ENCODE measurements at places on chromosomes 6 and 20.

- no peak for DNase-seq
Measured at GRCh38 chr6:93120154-93120742, 299.1 kb downstream of the EPHA7 start.

DNA sequence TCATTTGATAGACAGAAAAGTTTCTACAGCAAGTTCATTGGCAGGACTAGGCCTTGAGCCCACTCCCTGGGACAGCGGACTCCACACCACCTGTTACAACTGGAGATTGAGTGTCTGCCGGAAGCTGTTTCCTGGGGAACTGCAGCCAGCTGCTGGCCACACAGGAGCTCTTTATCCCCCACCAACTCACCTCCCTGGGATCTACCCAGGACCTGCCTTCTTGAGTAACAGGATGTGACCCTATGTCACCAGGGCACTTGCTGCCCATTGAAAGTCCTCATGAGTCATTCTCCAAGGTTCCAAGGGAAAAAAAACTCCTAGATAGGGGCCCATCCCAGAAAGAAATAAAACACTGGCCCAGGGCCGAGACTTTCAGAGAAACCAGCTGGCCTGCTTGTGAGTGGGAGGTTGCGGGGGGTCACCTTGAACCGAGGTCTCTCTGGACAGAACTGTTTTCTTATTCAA is 37.4 kb upstream of the SLC9A8 start:
- DNase-seq = peak; percentile 9

GRCh38 chr6:139189665-139190064 is 54.8 kb downstream of the HECA start:
- DNase-seq = no peak

GRCh38 chr6:121437851-121438651 is 2.6 kb downstream of the GJA1 start:
- DNase-seq = no peak

DNA sequence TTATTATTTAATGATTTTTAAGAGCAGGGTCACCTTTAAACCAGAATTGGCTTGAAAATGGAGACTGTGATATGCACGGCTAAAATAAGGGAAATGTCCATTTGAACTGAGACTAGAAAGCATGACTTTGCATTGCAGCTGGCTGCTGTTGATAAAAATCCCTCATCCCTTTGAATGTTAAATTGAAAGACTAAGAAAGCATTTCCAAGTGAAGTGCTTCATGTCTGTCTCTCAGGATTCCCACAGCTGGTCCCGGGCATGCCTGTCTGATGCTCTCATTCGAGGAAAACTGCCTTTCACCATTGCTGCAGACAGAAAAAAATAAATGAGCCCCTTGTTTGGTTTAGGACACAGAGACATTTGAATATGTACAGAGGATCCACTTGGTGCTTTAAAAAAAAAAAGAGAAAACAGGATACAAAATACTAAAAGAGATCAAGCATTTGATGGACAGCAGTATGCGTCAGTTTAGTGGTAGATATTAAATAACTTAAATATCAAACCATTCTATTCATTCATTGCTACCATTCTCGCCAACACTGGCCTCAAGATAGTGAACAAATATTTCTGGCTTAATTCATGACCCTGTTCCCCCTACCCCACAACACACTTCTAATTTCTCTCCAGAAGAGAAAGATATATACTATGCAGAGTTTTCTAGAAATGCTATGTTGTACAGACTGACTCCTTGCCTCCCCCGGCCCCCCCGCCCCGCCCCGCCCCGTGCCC is 55.0 kb downstream of the TBC1D7 start:
- no peak for DNase-seq

- DNase-seq = peak; percentile 27
Measured at GRCh38 chr6:14638906-14639761, 521.6 kb downstream of the CD83 start.

- DNase-seq = no peak
Measured at GRCh38 chr6:107740496-107741190, 83.5 kb downstream of the SCML4 start.

DNA sequence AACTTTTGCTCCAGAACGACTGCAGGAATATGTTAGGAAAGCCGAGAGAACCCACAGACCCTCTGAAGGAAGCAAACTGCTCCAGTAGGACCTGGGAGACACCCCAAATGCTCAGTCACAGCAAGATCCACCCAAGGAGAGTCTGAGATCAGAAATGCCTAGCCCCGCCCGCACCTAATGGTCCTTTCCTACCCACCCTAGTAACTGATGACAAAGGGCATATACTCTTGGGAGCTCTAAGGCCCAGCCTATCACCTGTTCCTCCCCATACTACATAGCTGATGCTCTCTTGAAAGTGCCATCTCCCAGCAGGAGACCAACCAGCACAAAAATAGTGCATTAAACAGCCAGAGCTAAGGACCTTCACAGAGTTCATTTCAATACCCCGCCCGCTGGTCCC is 67.6 kb downstream of the CD2AP start:
- DNase-seq = no peak

DNA sequence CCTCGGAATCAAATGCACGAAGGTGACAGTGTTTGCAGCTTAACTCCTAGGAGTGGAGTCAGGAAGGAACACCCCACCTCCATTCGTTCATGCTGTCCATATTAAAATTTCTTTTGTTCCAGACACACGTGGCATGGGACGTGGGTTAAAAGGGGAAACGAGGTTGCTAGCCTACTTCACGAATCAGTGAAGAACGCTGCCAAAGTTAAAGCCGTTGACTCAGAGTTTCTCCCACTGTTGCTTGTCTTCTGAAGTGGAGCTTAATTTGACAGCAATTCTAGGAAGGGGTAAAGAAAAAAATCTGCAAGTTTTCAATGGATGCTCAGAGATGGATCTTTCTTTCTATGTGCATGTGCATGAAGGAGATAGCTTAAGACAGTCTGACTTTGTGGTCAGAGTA is 499.1 kb downstream of the CD83 start:
- no peak for DNase-seq

GRCh38 chr6:37636801-37637561 is 60.7 kb downstream of the MDGA1 start:
- no peak for DNase-seq

DNA sequence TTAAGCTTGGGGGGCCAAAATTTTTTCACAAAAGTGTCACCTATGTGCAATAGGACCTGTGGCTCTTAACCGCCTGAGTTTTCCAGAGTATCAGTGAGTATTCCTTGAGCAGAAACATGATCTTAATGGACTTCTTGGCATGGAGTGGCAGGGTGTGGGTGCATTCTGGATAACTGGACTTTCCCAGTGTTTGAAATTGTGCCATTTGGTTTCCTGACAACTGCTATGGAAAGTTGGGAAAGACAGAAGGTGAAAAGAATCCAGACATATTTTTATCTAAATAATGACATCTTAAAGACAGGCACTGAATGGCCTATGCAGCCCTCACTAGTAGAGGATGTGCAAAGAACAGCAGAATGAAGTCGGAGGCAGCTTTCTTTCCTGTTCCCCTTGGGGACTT is 34.3 kb upstream of the ADTRP start:
- no peak for DNase-seq

- no peak for DNase-seq
Measured at GRCh38 chr20:38055294-38055693, 21.7 kb downstream of the RPRD1B start.

GRCh38 chr6:25181350-25181724 is 97.8 kb upstream of the CARMIL1 start:
- no peak for DNase-seq
